ENCODE measurements at places on chromosomes 7 and 10. TPM values are rescaled to one million over a fixed set of nuclear protein-coding genes. Genes with fewer than 3 reads are reported as not detected.

DNA sequence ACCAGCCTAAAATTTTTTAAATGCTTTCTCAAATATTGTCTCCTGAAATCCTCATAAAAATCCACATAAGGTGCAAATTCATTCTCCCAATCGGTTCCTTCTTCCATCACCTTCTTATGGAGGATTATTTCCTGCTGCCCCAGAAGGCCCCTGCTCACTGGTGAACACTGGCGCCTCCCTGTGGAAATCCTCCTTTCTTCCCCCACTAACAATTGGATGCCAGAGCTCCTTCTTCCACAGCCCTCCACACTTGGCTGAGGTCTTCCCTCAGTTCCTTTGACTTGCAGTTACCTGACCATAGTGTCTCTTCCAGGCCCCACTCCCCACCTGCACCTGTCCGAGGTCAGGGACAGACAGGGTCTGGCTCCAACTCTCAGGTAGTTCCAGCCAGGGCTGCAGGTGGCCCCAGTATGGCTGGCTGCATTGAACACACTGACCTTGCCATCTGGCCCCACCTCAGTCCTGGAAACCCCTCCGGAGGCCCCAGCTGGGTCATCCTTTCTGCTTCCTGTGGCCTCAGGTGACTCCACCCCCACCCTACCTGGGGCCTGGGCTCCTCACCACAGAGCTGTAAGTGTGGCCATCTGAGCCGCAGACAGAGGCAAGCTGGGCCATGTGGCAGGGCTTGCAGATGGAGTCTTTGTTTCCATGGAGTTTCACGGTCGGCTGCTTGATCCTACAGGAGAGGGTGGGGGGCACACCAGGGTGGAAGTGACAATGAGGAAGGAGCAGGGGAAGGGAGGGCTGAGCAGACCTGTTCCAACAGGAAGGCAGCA, 18.4 kb downstream of the SPOCK2 start:
- no peak for DNase-seq

DNA sequence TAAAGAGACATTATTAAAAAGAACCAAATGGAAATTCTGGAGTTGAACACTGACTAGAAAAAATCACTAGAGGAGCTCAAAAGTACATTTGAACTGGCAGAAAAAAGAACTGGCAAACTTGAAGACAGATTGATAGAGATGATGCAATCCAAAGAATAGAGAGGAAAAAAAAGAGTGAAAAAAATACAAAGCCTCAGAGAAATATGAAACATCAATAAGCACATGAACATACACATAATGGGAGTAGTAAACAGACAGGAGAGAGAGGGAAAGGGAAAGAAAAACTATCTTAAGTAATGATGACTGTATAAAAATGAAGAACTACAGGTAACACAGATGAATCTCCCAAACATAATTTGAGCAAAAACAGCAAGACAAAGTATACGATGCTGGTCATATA, 61.1 kb downstream of the CNOT4 start:
- no peak for DNase-seq

- no peak for DNase-seq
Observed at GRCh38 chr10:100878291-100878910, 34.4 kb upstream of the SLF2 start.

- no peak for DNase-seq
Observed at GRCh38 chr10:75565286-75566251, 134.1 kb downstream of the LRMDA start.

GRCh38 chr10:119190954-119191785, 12.6 kb upstream of the PRDX3 start:
- no peak for DNase-seq

DNA sequence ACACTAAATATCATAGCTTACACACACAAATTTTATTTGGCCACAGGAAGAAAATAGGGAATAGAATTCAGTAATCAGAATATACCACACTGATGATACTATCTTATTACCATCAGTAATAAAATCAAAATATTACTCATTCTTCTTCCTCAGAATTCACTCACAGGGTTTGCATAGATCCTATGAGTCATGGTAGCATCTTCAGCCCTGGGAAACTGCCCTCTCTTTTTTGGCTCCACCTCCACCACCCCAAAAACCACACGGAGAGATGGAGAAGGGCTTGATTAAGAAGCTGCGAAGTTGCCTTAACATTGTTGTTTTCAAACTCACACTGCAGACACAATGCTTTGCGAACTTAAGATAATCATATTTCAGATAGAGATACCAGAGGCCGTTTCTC, 154.1 kb upstream of the AHR start:
- DNase-seq = no peak

DNA sequence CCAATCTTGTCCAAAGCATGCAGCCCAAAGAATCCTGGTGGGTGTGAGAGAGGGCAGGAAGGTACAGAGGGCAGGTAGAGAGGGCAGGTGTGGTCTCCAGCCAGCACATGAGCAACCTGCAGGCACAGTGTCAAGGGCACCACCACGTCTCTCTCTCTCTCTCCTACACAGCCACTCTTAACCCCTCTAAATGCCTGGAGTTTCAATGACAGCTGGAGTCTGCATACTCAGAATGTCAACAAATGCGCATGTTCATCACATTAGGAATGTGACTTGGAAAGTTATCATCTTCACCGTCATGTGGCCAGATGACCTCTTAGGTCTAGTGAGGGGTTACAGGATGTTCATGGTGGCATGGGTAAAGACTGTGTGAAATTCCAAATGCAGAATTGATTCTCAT, 456.8 kb downstream of the SORCS1 start:
- DNase-seq = no peak

- DNase-seq = no peak
Observed at GRCh38 chr10:131048606-131049005, 262.9 kb downstream of the TCERG1L start.

DNA sequence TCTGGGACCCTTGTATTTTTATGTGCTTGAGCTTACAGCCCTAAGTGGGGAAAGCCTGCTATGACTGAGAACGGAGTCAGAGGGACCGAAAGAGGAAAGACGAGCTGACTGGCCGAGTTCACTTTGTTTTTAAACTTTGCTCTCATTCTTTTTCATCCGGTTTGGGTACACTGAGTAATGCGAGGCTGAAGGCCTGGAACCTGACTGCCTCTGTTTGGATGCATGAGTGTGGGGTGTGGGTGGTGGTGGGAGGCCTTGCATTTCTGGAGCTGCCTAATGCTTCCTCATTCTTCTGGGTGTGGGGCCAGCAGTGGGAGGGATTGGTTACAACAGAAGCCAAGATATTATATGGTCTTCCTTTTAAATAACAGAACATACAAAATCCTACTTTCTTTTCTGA, 155.5 kb downstream of the BUB3 start:
- no peak for DNase-seq

DNA sequence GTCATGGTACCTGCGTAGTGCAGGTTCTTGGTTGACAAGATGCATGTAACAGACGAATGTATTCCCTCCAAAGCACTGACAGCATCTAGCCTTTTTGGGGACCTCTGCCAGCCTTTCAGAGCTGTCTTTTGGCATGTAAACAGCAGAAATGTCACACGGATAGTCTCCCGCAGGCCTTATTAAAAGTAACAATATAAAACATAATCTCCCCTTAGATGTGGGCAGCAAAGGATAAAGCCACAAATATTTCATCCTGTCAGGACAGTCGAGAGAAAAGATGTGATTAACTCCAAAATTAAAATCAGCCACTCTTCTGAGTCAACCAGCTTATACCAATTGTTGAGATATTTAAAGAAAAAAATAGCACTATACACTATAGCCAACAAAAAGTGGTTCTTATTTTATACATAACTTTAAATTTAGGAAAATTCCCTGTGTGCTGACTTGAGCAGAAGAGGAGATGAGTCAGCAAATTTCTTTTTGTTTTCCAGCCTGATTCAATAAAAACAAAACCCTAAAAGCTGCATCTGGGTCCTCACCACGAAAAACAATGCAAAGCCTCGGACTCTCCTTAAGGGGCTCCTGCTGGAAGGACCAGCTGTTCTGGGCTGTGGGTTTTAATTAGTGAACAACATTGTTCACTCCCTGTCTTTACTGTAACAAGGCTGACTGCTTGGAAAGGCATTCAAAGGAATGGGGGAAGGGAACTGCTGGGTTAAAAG, 240.2 kb downstream of the ADAM12 start:
- DNase-seq = no peak

GRCh38 chr7:149599636-149600206, 102.1 kb upstream of the ZNF746 start:
- no peak for DNase-seq

DNA sequence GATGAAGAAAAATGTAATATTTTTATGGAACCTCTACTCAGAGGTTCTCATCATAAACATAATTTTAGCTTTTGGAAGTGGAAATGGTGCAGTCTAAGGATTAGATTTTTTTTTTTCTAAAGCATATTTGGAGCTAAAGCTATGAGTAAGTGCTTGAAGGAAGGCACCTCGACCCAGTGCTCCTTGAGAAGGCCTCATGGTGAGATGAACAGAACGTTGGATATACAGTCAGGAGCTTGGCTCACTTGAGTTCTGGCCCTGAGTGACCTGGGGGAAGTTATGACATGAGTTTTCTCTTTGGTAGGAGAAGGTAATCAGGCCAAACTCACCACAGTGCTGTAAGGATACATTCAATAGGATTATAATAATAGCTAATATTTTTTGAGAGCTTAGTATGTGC, 163.3 kb downstream of the JCAD start:
- DNase-seq = no peak

DNA sequence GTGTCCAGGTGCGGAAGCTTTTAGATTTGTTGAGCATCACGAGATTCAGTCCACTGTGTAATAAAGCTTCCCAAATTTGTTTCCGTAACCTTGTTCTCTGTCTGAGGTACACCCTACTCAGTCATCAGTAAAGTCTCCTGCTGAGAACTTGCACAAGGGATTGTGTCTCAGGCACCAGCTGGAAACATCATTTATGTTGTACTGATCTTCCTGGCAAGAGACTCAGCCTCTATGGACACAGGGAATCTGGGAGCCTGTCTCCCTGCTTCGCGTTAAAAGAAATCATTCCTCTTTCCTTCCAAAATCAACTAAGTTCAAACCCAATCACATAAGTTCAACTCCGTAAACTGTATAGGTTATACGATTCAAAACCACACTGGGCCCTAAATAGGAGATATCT, 336.8 kb downstream of the GPR37 start:
- DNase-seq = no peak

DNA sequence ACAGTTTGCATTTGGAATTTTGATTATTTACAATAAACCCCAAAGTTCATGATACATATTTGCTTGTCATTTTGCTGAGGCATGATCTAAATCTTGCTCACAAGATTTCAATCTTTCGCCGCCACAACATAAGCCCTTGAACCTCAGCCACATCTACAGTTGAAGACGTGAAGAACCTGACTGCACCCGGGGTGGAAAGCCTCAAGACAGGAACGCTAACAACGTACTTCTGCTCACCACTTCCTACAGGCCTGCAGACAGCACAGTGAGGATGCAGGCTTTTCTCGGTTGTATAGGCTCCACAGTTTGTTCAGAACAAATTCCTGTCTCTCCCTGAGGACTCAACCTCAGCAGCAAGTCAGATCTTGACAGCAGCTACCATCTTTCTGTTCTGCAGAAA, 393.8 kb upstream of the PRKCQ start:
- DNase-seq = no peak

DNA sequence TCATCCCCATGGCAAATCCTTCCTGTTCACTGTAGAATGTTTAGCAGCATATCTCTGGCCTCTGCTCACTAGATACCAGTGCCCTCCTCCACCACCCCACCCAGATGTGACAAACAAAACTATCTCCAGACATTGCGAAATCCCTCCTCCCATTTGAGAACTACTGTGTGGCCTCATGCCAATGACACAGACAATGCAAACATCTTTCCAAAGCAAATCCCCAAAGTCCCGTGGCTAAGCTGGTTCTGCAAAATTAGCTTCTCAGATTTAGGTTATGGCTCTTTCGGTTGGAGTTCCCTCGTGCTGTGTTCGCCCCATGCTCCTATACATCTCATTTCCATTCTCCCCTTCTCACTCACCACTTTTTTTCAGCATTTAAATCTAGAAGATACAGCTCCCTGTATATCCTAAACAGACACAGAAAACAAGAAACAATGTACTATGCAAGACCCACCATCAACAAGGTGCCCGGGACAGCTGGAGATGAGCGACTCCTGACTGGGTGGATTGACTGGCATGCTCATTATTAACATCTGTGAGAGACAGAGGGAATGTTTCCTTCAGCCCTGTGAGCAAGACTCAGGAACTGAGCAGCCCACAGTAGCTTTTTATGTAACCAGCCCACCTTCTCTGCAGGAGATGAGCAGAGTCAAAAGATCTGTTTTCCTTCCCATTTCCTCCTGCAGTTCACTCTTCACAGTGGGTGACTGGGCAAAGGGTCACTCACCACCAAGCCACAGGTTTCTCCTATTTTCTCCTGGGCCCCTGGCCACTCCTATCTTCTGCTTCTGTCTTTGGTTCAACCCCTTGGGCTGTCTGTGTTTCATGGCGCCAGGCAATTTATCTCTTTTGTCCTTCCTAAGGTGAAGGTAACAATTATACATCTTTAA, 225.7 kb upstream of the AOAH start:
- DNase-seq = no peak

- no peak for DNase-seq
Observed at GRCh38 chr7:80087771-80088170, 46.9 kb upstream of the GNAI1 start.

The UTF1 gene
- total RNA-seq = not detected

The RNF32 gene
- not detected for total RNA-seq

The CPA2 gene
- total RNA-seq = 0.67 TPM

The CACNB2 gene
- 16.8 TPM for total RNA-seq

The SPDYE6 gene
- total RNA-seq = not detected

The ABI1 gene
- total RNA-seq = 50.1 TPM

The AMZ1 gene
- 1.1 TPM for total RNA-seq

The SFRP5 gene
- total RNA-seq = 0.56 TPM

The INA gene
- 0.10 TPM for total RNA-seq
